Mammary epithelial cell (primary cell): ENCODE measurements at places on chromosomes 4 and X. TPM values are rescaled to one million over a fixed set of nuclear protein-coding genes. Genes with fewer than 3 reads are reported as not detected.

Gene BGN
- 0.48 TPM for polyA plus RNA-seq

Gene ATP2B3
- polyA plus RNA-seq = not detected

Gene MAGEA8
- not detected for polyA plus RNA-seq

Gene DRP2
- 0.06 TPM for polyA plus RNA-seq

Gene SORBS2
- polyA plus RNA-seq = 3.6 TPM

Gene CLDN22
- polyA plus RNA-seq = not detected

Gene TIGD4
- 0.17 TPM for polyA plus RNA-seq

Gene UGT8
- polyA plus RNA-seq = 1.9 TPM

Gene MGAT4D
- polyA plus RNA-seq = not detected

Gene RAB40A
- 0.06 TPM for polyA plus RNA-seq

Gene MMRN1
- polyA plus RNA-seq = not detected

Gene ALPK1
- polyA plus RNA-seq = 4.0 TPM

Gene SERTM2
- polyA plus RNA-seq = not detected

Gene GLOD5
- polyA plus RNA-seq = not detected

Gene PPARGC1A
- polyA plus RNA-seq = 0.09 TPM

Gene MND1
- 4.5 TPM for polyA plus RNA-seq

Gene PCYT1B
- 17.8 TPM for polyA plus RNA-seq

DNA sequence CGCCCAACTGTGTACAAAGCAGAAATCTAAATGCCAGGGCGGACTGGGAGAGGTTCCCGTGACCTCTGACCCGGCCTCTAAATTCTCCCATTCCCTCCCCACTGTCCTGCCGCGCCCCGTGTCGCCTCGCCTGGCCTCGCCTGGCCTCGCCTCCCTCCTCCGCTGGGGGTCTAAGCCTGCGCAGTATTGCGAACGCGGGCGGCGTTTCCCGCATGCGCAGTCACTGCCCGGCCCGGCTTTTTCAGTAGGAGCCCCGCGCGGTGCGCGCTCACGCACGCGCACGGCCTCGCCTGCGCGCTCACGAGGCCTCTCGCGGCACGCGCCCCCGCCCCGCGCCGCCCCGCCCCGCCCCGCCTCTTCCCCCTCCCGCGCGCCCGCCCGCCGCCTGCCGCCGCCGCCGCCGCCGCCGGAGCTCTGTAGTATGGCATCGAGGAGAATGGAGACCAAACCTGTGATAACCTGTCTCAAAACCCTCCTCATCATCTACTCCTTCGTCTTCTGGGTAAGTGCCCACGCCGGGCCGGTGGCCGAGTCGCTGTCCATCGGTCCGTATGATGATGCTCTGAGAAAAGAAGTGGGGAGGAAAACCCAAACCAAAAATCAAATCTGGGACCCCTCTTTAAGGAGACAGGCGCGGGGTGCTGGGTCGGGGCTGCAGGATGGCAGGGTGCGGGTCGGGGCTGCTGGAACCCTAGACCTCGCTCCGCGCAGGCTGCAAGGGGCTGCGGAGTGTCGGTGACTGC is at the start of gene TSPAN7:
Gene TSPAN7 (plus strand): TSS at position 417 of the 743 bp plus-strand sequence. CDS start 5 bp downstream, at position 422.
- DNase-seq = peak; percentile 43

- DNase-seq = no peak
Measured at GRCh38 chrX:84320614-84321013, 132.6 kb upstream of the RPS6KA6 start.

- no peak for DNase-seq
Measured at GRCh38 chrX:41705680-41706374, 17.1 kb downstream of the GPR34 start.

DNA sequence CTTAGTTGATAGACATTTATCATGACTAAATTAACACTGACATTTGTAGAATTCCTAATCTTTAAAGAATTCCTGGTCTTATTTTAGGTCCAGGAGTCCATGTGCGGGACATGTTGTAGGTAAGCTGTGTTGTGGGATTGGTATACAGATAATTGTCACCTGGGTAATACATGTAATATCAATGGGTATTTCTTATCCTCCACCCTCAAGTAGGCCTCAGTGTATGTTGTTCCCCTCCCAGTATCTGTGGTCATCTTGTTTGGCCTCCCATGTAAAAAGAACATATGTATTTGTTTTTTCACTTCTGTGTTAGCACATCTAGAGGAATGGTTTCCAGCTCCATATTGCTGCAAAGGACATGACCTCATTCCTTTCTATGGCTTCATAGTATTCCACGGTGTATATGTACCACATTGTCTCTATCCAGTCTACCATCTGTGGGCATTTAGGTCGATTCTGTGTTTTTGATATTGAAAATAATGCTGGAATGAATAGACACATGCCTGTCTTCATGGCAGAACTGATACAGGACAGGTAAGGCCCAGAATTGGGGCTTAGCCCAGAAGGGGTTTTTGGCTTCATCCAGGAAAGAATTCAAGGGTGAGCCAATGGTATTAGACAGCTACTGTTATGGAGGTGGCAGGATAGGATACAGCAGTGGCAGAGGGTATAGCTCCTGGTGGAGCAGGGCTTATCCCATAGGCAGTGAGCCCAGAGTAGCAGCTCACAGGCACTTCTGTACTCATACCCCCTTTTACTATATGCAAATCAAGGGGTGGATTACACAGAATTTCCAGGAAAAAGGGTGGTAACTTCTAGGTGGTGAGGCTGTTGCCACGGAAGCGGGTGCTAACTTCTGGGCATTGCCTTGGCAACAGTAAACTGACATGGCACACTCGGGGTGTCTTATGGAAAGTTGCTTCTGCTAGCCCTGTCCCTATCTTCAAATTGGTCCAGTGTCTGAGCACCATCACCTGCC is 66.1 kb upstream of the WDR1 start:
- DNase-seq = no peak

DNA sequence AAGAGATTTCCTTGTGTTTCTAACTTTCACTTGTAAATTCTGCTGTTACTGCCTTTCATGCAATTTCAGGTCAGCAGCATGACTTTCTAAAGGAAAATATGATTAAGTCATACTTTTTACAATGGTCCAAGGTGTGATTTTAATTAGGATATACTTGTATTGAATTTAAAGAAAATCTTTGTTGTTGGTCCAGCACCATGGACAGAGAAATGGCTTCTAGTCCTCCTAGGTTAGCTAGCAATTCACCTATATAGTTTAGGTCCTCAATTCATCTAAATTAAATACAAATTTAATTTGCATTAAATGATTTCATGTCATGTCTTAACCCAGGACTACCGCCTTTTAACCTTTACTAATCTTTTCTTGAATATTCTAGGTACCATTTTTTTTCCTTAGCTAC is 304.9 kb upstream of the RPS6KA3 start:
- no peak for DNase-seq

- DNase-seq = peak; percentile 82
Measured at GRCh38 chr4:99946356-99947189, at the start of gene DNAJB14. TSS of gene DNAJB14 (minus strand) at chr4:99946618. CDS start at chr4:99946571, 47 bp downstream.

DNA sequence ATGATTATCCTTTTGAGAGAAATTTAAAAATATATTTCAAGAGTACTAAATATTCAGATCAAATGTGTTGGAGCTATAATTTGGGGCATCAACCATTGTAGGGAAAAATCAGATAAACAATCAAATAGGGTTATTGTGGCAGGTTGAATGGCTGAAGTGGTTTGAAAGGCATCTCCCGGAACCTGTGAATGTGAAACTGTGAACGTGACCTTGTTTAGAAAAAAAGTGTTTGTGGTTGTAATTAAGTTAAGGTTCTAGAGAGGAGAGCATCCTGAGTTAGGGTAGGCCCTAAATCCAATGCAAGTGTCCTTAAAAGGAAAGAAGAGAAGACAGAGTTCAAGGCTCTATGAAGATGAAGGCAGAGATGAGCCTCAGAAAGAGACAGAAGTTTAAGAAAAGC is 37.4 kb downstream of the ADGRA3 start:
- DNase-seq = no peak

- DNase-seq = peak; percentile 16
Measured at GRCh38 chr4:185096032-185096653, 46.9 kb upstream of the SLC25A4 start.

- peak; percentile 70 for DNase-seq
Measured at GRCh38 chr4:54281054-54281766, 52.1 kb downstream of the PDGFRA start.

DNA sequence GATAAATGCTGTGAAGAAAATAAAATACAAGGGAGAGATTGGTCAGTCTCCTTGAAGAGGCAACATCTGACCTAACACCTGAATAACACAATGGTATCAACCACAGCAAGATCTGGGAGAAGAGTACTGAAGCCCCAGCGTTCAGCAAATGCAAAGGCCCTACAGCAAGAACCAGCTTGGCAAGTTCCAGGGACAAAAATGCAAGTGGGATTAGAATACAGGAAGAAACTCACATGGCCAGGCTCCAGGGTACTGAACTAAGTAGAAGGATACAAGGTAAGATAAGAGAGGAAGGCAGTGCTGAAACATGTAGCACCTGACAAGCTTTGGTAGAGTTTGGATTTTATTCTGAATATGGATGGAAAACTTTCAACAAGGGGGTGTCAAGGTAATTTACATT is 3.6 kb downstream of the SMIM14 start:
- DNase-seq = peak; percentile 60

DNA sequence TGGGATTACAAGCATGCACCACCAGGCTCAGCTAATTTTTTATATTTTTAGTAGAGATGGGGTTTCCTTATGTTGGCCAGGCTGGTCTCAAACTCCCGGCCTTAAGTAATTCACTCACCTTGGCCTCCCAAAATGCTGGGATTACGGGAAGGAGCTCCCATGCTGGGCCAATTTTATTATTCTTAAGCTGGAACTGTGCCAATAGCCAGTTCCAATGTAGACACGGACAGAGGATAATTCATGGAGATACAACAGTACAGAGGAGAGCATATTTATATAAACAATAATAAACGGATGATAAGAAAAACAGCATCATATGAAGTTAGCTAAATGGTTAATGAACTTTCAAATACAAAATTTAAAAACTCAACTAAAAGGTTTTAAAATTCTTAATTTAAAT is 87.8 kb downstream of the PPA2 start:
- DNase-seq = no peak

- peak; percentile 44 for DNase-seq
Measured at GRCh38 chrX:106168107-106168506, at the start of gene PWWP3B. TSS of gene PWWP3B (plus strand) at chrX:106168305. CDS start at chrX:106205433, 37,128 bp downstream.

GRCh38 chr4:90078440-90078839 is 48.8 kb upstream of the CCSER1 start:
- DNase-seq = peak; percentile 53

DNA sequence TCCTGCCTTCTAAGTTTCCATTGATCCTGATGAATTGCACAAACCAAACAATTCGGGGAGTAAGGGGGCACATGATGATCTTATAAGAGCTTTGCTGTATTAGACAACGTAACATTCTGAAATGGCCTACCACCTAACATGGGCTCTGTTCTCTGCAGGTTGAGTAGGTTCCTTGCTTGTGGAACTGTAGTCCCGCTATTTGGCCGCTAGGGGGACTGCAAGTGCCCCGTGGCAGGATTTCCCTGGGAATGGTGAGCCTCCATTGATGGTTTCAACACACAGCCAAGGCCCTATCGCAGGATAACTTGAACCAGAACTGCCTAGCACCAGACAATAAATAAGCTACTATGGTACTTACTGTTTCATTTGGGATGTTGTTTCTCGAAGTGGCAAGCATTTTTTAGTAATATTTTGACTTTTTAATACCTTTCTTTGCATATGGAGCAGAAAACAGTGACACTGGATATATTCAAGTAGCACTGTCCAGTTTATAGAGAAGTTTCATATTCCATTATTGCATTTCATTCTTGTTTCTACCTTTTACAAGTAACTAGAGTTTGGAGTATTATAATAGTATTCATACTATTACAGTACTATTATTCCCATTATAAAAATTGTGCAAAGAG is 11.9 kb downstream of the AR start:
- peak; percentile 15 for DNase-seq

DNA sequence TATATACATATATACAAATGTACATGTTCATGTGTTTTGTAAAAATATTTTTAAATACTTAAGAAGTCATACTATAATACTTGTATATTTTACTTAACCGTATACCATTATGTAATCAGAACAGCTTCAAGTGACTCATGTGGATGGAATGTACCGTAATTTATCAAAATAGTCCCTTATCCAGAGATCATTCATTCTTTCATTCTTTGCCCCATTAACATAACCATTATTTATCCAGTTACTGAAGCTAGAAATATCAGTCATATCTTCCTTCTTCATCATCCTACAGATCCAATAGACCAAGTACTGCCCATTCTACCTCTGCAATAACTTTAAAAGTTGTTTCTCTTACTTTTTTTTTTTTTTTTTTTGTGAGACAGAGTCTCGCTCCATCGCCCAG is 164.2 kb downstream of the MAB21L2 start:
- DNase-seq = no peak
